ENCODE measurements at places on chromosomes 6 and 20. TPM values are rescaled to one million over a fixed set of nuclear protein-coding genes. Genes with fewer than 3 reads are reported as not detected.

The HM13 gene
- 211 TPM for total RNA-seq

The TFAP2B gene
- total RNA-seq, result not detected

The PLCB1 gene
- total RNA-seq, result 53.4 TPM

GRCh38 chr6:11580686-11581405, 43.3 kb downstream of the TMEM170B start:
- DNase-seq, result no peak

DNA sequence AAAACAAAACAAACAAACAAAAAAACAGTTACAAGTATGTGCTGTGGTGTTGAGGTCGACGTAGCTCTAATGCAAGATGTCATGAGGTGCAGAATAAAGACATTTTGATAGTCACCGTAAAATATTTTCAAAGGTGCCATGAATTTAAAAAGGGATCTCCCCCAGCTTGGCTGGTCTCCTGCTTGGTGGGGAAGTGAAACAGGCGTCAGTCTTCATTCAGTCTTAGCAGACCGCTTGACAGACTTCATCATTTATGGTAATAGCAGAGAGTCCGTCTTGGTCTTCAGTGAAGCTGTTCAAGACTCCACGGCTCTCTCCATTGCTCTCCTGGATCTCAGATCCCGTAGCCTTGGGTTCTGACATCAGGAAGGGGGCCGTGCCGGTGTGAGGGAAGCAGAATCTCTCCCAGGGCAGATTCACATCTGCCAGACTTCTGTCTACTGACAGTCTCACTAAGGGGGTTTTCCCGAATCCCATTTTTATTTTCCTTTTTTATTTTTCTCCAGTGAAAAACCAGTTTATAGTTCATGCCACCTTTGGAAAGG, 1.6 kb downstream of the SLC24A3 start:
- DNase-seq, result no peak

- DNase-seq, result no peak
Measured at GRCh38 chr20:708956-709355, 33.4 kb upstream of the SCRT2 start.

The UFL1 gene
- total RNA-seq, result 18.3 TPM

- DNase-seq, result no peak
Measured at GRCh38 chr6:16684896-16685554, 76.2 kb downstream of the ATXN1 start.

- no peak for DNase-seq
Measured at GRCh38 chr6:94052749-94053148, 633.4 kb upstream of the EPHA7 start.

DNA sequence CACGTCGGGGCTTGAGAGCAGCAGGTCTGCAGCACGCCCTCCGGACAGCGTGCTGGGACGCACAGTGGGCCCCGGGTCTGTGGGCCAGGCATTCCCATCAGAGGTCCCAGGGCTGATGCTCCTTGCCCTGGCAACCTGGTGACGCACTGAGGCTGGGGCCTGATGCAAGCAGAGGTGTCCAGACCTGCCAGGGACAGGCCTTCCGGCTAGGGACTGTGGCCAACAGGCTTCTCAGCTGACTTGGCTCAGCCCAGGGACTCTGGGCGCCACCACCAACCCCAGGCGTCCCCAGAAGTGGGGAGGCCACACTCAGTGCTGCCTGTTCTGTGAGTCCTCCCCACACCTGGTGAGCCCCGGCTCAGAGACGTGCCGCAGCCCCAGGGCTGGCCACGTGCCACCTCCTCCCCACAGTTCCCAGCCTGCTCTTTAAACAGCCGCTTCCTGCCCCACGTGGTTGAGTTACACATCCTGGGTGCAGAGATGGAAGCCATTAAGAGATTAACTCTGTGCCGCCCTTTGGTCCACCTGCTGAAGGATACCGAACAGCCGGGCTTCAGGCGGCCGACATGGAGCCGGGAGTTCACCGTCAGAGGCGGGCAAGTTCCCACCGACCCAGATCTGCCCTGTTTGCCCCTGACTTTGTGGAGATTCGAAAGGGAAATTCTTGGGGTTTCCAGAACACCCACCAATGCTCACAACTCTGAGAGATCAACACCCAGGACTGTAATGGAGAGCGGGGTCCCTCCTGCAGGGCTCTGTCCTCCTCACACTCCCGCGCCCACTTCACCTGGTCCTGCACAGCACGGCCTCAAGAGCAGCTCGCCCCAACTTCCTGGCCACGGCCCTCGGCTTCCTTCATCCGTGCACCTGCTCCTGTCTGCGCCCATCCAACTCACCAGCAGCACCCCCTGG, 37.6 kb upstream of the ZBP1 start:
- DNase-seq, result no peak

DNA sequence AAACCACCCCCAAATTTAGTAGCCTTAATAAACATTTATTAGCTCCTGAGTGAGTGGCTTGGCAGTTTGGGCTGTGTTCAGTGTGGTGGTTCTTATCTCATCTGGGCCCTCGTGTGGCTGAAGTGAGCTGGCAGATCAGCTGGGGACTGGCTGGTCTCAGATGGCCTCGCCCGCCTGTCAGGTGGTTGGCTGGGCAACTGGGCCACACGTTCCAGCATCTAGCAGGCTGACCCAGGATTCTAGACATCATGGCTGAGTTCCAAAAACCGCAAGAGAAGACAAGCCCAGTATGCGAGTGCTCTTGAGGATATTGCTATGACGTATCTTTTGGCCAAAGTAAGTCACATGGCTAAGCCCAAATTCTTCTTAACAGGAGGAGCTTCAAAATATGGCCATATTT, 28.9 kb downstream of the EIF2S2 start:
- DNase-seq, result peak; percentile 32

- no peak for DNase-seq
Measured at GRCh38 chr6:48658915-48659314, 547.9 kb upstream of the PTCHD4 start.

GRCh38 chr6:34200340-34200971, 36.2 kb upstream of the HMGA1 start:
- DNase-seq, result no peak

- DNase-seq, result no peak
Measured at GRCh38 chr6:135640449-135641111, 143.0 kb upstream of the AHI1 start.

GRCh38 chr6:79440598-79440997, 96.6 kb downstream of the LCA5 start:
- DNase-seq, result no peak

GRCh38 chr6:126040826-126041225, 54.5 kb downstream of the TRMT11 start:
- DNase-seq, result peak; percentile 80

- no peak for DNase-seq
Measured at GRCh38 chr20:46129955-46130481, 11.9 kb downstream of the CD40 start.

DNA sequence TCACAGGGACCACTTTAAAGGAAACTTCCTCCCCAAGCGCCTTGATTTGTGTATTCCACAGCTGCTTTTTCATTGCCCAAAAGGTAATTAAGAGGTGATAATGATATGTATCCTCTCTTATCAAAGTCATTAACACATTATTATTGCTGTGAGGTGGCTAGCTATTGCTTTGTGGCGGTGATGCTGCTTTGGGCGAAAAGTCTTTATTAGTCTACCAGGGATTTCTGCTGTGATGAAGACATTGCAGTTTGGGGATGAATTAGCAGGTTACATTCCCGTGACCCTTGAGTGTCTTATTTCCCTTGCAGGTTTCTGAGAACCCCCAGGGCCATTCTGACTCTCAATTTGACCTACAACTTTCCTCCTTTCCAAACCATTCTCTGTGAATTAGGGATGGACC, 143.4 kb upstream of the SOX4 start:
- DNase-seq, result no peak

The ADAM33 gene
- 0.18 TPM for total RNA-seq

DNA sequence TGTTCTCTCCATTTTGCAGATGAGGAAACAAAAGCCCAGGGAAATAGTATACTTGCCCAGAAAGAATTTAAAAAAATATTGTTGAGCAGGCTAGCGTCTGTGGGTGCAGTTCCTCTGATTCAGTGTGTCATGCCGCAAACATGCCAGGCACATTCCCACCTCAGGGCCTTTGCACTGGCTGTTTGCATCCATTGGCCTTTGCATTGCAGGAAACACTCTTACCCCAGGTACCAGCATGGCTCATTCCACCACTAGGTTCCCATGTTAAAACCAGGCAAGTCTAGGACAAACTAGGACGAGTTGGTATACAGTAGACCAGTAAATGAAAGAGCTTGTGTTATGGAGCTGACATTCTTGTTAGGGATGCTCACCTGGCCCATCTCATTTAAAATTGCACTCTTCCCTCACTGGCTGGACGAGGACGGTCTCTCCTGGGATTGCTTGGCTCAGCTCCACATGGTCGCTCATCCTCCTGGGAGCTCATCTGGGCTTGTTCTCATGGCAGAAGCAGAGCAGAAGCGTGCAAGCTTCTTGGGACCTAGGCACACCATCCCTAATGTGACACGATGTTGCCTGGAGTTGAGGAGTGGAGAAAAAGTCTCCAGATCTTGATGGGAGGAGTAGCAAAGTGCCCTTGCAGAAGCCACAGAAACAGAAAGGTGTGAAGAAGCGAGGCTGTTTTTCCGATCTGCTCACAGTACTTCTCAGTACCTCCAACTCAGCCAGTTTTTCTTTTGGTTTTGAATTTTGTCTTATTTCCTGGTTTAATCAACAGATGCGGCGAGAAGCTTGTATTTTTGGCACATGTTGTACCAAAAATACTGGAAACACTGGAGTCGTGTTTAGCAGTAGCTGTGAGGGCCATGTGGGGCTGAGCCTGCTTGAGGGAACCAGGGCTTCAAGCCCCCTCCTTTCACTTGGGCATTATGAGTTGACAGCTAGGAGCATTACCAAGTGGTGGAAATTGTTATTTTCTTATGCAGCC, 13.9 kb downstream of the ZNF831 start:
- no peak for DNase-seq

GRCh38 chr6:125841356-125842090, 50.8 kb downstream of the NCOA7 start:
- no peak for DNase-seq

- DNase-seq, result peak; percentile 59
Measured at GRCh38 chr6:142850679-142851423, 94.1 kb downstream of the HIVEP2 start.

Data from endothelial cell of umbilical vein (primary cell).